Peyer's patch (tissue), 4 donors: ENCODE measurements at places on chromosomes 12 and 14. TPM values are rescaled to one million over a fixed set of nuclear protein-coding genes. Genes with fewer than 3 reads are reported as not detected.

RITA1 gene
- total RNA-seq = 35.0 TPM

SMIM41 gene
- not detected for total RNA-seq

PRIMA1 gene
- 1.9 TPM for total RNA-seq

SSPN gene
- total RNA-seq = 10.9 TPM

SLC10A1 gene
- not detected for total RNA-seq

DNA sequence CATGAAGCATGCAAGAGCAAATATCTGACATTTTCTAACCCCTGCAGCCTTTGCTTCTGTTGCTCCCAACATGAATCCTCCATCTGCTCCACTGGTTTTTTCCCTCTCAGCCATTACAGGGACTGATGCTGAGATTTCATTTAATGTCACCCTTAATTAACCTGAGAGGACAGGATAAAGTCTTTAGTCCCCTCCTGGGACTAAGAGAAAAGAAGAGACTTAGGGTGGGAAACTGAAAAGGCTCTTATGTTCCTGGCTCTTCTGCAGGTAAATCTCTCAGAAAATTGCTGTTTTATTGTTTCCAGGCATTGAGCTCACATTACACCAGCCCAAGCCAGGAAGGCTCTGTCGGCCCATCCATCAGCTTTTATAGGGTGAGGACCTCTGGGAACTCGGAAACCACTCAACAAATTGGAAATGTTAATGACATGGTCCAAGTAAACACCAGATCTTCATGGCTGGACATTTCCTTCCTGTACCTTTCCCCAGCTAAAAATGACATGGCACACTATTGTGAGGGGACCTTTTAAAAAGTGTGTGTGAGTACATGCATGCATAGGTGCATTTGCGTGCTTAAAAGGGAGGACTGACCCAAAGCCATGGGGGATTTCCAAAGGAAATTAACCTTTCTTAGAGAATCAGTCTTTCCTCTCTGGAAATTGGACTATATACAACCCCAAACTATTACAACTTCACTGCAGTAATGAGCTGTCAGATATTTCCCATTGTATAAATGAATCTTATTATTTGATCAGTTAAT is 408.1 kb upstream of the TMTC1 start:
- no peak for DNase-seq

DNA sequence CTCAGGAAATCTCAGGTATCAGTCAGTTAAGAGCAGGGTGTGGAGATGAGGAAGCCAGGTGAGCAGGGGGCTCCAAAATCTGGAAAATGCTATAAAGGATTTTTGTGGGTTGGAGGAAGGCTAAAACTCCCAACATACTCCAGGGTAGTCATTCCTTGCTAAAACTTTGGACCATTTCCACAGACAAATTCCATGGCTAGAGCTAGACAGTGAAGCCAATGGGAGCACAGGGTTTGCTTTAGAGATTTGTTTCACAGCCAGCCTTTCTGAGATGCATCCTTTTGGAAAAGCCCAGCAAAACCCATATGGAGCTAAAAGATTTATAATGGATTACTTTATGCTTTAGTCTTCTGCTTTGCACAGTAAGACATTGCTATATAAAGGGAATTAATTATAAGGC is 146.5 kb downstream of the SAMD4A start:
- DNase-seq = no peak

GRCh38 chr12:12722435-12723148 is 5.4 kb downstream of the CDKN1B start:
- no peak for DNase-seq

- no peak for DNase-seq
Measured at GRCh38 chr12:71504476-71504875, 64.9 kb downstream of the LGR5 start.

- DNase-seq = no peak
Measured at GRCh38 chr12:43312991-43313505, 239.0 kb downstream of the ADAMTS20 start.

GRCh38 chr14:99133636-99134515 is 138.1 kb downstream of the BCL11B start:
- DNase-seq = peak; percentile 32

DNA sequence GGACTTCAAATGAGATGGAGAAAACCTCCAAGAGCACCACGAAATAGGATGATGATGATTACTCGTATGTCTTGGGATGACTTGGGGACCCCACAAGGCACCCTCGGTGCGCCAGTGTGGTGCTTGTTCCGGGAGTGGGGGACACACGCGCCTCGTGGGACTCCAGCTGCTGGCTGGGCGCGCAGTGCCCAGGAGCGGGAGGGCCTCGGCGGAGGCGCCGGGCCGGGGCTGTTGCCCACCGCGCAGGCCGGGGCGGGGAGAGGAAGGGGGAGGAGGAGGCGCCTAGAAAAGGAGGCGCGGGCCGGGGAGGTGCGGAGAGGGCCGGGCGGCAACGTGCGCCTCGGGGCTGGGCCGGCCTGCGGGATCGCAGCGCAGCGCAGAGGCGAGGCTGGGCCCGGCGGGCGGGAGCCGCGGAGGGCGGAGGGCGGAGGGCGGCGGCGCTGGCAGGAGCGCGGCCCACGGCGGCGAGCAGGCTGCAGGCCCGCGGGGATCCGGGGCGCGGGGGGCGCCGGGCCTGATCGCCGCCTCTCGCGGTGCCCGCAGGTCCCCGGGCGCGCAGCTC is at the start of gene RFLNA:
RFLNA (plus strand) TSS at position 314 of the 562 bp plus-strand sequence. CDS start 337 bp downstream, outside the sequence.
- DNase-seq = no peak

GRCh38 chr12:1429980-1430379 is 164.4 kb downstream of the FBXL14 start:
- no peak for DNase-seq

DNA sequence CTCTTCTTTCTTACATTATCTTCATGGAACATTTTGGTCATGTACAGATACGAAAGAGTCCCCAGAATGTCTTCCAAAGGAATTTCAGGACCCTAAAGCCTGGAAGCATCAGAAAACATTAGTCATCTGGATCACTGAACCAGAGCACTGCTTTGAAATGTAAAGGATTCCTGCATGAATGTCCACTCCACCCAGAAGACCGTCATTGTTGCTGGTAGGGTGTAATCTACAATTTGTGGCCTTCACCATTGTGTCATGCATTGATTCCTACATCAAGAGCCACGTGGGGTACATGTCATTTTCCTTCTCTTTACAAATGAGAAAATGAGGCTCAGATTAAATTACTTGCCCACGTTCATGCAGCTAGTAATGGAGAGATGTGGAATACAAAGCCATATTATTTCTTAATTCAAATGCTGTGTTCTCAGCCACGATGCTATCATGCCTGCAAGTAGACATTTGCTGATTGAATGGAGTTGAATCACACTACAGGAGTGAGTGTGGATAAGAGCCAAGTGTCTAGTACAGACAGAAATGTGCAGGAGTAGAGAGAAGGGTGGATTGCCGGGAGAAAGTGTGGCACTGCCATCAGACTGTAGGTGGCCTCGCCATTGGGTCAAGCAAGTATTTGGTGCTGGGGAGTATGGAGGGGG is 231.2 kb downstream of the C12orf75 start:
- DNase-seq = no peak

- DNase-seq = no peak
Measured at GRCh38 chr12:91380631-91381030, 198.0 kb upstream of the DCN start.
